ENCODE measurements at places on chromosomes 7 and 10.

DNA sequence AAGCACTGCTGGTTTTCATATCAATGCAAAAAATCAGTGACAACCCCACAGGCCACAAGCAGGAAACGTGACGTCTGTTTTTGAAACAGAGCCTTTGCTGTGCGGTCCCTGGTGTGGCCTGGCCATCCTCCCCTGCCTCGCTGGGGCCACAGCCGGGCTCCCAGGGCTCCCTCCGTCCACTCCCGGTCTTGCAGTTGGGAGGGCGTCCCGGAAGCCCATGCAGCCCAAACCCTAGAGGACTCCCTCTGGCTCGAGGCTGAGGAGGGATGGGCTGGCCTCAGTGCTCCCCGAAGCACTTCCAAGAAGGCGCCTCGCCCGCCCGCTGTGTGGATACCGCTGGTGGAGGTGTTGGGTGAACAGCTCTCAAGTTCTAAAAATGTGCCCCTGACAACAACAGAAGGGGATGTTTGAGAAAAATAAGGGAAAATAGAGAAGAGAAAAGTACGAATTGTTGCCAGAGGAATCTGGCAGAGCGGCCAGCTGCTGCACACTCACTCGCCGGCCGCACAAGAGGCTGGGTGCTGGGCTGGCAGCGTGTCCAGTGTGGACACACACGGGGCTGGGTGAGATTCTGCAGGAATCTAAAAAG lies 73.5 kb downstream of the ZRANB1 start:
- DNase-seq, result no peak

DNA sequence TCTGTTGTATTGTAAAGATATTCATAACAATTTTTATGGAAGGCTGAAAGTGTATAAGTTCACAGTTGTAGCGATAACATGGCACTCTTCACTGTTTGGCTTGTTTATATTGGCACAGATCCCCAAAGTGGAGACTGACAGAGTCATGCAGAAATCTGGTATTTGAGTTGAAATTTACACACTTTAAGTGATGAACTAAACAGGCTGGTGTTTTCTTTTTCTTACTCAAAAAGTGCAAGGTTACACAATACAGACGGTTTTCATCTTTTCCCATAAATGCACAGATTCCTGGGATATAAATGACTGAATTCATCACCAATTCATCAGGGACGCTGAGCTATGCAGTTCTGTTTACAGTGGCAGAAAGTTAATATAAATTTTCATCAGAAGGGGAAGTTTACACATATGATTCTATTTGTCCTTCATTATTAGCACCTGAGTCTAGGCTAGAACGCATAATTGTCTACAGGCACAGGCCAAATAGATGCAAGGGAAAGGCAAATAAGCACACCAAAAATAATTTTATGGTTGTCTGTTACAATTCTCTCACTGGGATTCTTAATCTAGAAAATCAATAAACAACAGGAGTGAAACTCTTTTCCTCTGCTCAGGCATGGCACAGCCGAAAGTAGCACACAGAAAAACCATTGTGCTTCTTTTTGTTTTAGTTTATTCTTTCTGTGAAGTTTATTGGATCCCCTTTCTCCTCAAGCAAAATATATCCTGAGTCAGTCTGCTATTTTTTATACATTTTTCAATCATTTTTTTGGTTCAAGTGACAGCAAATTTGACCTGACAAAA lies 88.0 kb downstream of the FOXP2 start:
- DNase-seq, result no peak

GRCh38 chr10:5413012-5413938 lies 918 bp downstream of the NET1 start:
- no peak for DNase-seq

DNA sequence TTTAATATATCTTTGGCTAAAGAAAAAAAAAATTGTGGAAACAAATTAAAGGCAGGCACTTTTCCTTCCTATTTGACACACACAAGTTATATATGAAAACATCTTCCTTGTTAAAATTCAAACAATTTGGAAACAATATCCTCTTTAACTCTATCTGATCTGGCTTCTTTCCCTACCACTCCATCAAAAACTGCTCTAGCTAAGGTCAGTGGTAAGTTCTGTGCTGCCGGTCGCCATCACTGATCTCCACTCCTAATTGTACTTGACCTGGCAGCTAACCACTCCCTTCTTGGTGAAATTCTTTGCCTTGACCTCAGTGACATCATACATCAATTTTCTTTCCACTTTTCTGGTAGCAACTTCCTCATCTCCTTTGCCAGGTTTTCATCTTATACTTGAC lies 47.9 kb upstream of the MRLN start:
- no peak for DNase-seq

GRCh38 chr7:157527686-157528085 lies 190.9 kb downstream of the DNAJB6 start:
- DNase-seq, result no peak

GRCh38 chr10:63713191-63714144 lies 192.3 kb downstream of the REEP3 start:
- DNase-seq, result no peak
